GM20000 (cell line): ENCODE measurements at places on chromosomes 2 and 18.
A peak's percentile ranks its signal among the peaks of the same experiment; 100 is the strongest.

DNA sequence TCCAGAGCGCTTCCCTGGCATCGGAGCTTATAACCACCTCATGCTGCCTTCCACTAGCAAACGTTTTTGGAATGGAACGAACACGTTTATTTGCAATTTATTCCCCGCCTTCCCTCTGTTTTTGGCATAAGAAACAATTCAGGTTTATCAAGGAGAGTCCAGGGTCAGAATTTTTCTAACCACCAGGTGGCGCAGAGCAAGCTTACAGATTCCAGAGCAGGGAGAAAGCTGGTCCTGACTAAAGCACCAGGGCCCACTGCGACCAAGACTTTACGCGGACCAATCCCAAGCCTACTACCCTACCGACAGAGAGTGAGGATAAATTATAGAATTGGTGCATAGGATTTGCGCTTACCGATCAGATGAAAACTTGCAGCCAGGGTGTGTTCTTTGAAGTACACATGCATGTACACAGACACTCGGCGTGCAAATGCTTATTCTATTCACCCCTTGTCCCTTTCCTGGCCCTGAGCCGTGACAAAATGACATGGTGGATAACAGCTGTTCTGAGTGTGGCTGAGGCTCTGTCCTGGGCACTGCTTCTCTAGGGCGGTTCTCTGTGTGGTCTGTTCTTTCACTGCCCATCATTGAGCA is 34.7 kb downstream of the NAPG start:
- DNase-seq: peak; percentile 74

- DNase-seq: no peak
These were observed 403.3 kb upstream of the NETO1 start for GRCh38 chr18:73270920-73271634.

GRCh38 chr2:23543302-23543701 is 158.3 kb downstream of the KLHL29 start:
- no peak for DNase-seq

- no peak for DNase-seq
These were observed 84.5 kb downstream of the PIEZO2 start for GRCh38 chr18:11064727-11065460.

- no peak for DNase-seq
These were observed 615 bp upstream of the CCNT2 start for GRCh38 chr2:134917888-134918525.

GRCh38 chr2:147623328-147623727 is 221.5 kb upstream of the ACVR2A start:
- DNase-seq: peak; percentile 10

- no peak for DNase-seq
These were observed 40.5 kb upstream of the ITPRID2 start for GRCh38 chr2:181850936-181851560.

DNA sequence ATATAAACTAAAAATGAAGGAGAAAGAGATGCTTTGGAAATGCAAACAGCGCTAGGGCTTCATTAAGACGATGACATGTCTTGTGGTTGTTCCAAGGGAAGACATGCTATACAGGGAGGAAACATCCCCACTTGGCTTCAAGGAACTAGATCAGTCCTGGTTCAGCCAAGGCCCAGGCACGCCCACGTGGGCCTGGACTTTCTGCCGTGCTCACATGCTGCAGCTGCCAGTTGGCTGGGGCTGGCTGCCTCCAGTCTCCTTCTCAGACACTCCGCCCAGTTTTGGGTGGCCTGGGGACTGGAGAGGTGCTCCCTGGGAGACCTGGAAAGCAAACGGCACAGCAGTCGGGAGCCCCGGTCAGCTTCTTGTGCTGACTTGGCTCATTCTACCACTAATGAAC is 109.6 kb downstream of the GLI2 start:
- no peak for DNase-seq

DNA sequence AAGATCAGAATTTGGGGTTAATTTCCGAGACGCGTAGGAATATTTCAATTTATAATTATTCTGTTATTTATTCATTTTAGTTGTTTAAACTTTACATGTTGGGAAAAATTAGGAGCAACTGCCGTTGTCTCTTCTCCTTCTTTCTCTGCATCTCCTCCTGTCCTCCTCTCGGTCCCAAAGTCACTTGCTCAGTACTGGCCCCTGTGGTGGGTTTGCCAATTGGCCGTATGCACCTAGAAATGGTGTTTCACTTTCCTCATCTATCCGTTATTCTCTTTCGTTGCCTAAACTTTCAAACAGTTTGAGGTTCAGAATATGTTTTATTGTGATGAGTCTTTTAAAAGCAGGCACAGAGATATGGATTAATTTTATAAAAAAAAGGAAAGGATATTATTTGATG is 517.9 kb downstream of the PLCL1 start:
- no peak for DNase-seq

DNA sequence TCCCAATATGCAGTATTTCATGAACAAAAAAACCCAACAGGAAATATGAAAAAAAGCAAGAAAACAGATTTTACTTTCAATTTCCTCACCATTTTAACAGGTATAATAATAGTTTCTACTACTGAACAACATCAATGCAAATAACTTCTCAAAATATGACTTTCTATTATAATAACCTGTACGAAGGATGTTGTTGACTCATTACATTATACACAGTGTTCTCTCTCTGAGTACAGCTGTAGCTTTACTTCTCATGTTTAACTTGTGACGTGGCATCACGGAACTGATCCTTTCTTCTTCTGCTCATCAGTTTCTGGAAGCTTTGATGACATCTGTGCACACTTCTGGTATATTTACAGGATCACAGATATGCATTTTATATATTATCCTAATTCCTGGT is 40.0 kb downstream of the FAM228A start:
- DNase-seq: peak; percentile 86

- no peak for DNase-seq
These were observed 95.8 kb upstream of the CAVIN2 start for GRCh38 chr2:191942739-191943103.

GRCh38 chr18:13214609-13215008 is 4.0 kb upstream of the LDLRAD4 start:
- DNase-seq: no peak

- no peak for DNase-seq
These were observed 1.6 kb downstream of the AGXT start for GRCh38 chr2:240869956-240870875.

DNA sequence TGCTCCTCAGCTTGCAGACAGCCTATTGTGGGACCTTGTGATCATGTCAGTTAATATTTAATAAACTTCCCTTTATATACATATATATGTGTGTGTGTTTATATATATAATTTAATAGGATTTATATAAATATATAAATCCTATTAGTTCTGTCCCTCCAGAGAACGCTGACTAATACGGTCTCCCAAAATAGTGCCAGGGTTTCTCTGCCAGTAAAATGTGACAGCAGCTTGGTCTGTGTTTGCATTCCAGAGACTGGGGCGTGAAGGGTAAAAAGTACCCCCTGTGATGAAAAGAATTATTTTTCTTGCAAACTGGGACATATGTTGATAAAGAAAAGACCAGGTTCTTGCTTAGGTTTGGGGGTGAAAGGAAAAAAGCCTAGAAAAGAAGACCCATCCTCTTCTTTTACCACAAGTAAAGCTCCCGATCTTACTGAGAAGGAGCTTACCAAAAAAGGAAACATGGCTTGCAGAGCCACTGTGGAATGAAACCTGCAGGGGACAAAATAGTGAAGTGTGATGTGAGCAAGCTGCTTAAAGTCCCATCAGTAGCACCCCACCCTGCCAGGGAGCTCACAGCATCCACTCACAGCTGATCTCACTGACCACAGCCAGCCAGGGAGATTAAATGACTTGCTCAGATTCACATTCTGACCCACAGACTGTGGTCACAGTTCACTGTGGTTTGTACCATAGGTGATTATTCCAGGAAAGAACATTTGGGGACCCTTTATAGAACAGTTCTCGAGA is 110.9 kb upstream of the RMP24 start:
- no peak for DNase-seq

GRCh38 chr2:65186872-65187851 is 40.5 kb upstream of the ACTR2 start:
- DNase-seq: peak; percentile 84

DNA sequence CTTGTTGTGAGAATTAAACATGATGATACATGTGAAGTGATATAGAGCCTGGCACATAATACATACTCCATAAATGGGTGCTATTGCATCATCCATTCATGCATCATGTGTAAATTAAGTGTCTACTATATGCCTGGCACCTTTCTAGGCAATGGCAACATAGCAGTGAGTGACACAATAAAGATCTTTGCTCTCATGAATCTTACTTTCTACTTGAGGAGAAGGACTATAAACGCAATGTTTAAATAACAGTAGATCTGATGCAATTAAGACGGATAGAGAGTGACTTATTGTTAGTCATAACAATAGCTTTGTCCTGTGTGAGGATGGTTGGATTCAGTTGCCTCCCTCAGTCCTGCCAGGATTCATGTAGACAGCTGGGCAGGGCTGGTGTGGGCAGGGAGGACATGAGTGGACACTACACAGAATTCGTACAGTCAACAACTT is 88.4 kb upstream of the NPAS2 start:
- DNase-seq: no peak

- no peak for DNase-seq
These were observed 163.1 kb downstream of the STK39 start for GRCh38 chr2:168084288-168084687.

DNA sequence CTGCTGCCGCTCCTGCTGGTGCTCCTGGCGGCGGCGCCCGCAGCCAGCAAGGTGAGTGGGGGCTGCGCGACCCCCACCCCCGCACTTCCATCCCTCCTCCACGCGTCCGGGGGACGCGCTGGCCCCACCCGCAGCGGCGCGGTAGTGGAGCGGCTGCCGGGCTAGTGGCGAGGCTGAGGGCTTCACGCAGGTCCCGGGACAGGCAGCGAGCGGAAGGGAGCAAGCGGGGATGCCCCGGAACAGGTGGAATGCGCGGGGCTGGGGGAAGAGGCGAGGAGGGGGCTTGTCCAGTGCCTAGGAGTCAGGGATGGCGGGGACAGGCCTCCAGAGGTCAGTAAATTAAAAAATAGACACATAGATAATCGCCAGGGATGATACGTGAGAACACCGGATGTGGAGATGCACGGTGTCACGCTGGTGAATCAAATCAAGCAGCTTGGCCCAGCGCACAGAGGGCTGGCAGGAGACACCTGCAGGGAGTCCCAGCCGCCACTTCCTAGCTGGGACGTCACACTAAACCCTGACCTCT is 403 bp downstream of the COL4A3 start:
- DNase-seq: peak; percentile 60

DNA sequence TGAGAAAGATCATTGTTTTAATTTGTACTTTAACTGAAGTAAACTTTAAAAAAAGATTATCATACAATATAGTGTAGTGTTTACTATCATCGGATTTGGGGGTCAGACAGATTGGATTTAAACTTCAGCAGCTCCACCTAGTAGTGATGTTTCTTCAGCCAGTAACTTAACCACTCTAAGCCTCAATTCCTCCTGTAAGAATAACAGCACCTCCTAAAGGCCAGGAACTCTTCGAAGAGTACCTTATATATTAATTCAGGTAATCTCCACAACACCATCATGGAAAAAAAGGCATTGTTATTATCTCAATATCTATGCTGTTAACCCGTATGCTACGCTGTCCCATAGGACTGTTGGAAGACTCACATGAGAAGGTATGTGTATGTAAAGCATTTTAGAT is 69.0 kb upstream of the DLGAP1 start:
- DNase-seq: no peak
